ENCODE measurements at places on chromosomes 11 and 22. TPM values are rescaled to one million over a fixed set of nuclear protein-coding genes. Genes with fewer than 3 reads are reported as not detected.

The ALX4 gene
- total RNA-seq: not detected

The DDB1 gene
- 155 TPM for total RNA-seq

The CALCA gene
- total RNA-seq: not detected

The C11orf86 gene
- total RNA-seq: not detected

The MB gene
- total RNA-seq: not detected
